ENCODE measurements at places on chromosomes 3 and 15. TPM values are rescaled to one million over a fixed set of nuclear protein-coding genes. Genes with fewer than 3 reads are reported as not detected.

- no peaks in the 10 kb centered on the region for H3K4me1 ChIP-seq
- DNase-seq = no peak
- no peak overlapping the region for H3K4me3 ChIP-seq
- H3K27me3 ChIP-seq = no peaks in the 10 kb centered on the region
- no peak overlapping the region for H3K27ac ChIP-seq
- H3K36me3 ChIP-seq = no peaks in the 10 kb centered on the region
Observed at GRCh38 chr3:72128921-72129320, 344.0 kb upstream of the PROK2 start.

GNAT1 gene
- not detected for total RNA-seq

DNA sequence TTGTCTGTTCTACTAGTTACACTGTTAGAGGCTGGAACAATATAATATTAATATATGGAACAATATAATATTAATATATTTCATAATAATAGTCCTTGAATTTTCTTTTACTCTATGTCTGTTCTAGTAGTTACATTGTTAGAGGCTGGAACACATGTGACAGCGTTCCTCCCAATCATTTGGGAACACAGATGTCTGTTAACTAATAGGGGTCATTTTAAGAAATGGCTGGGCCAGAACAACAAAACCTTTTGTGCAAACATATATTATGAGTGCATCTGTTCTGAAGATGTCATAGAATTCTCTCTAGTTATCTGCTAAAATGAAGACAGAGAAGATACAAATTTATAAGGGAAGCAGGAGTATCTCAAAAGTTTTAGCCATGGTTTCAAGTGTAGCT is 114.0 kb upstream of the PDZRN3 start:
- no peaks in the 10 kb centered on the region for H3K27me3 ChIP-seq
- no peak for DNase-seq
- no peak overlapping the region for H3K27ac ChIP-seq
- no peak overlapping the region for H3K4me3 ChIP-seq
- H3K4me1 ChIP-seq = no peaks in the 10 kb centered on the region
- no peaks in the 10 kb centered on the region for H3K36me3 ChIP-seq

NT5DC2 gene
- 367 TPM for total RNA-seq

GRCh38 chr15:89958107-89958805 is 42.9 kb upstream of the ZNF710 start:
- no peaks in the 10 kb centered on the region for H3K4me1 ChIP-seq
- DNase-seq = no peak
- H3K27me3 ChIP-seq = no peaks in the 10 kb centered on the region
- H3K27ac ChIP-seq = no peak overlapping the region

GRCh38 chr15:74179101-74179841 is 5.8 kb downstream of the ISLR start:
- DNase-seq = no peak
- H3K4me1 ChIP-seq = no peaks in the 10 kb centered on the region
- H3K36me3 ChIP-seq = no peaks in the 10 kb centered on the region
- H3K27ac ChIP-seq = no peak overlapping the region
- H3K4me3 ChIP-seq = no peak overlapping the region
- no peaks in the 10 kb centered on the region for H3K27me3 ChIP-seq

- H3K27ac ChIP-seq = no peak overlapping the region
- no peak overlapping the region for H3K4me3 ChIP-seq
- H3K4me1 ChIP-seq = peaks cover 5% of the 10 kb centered on the region
- DNase-seq = no peak
Observed at GRCh38 chr3:170178651-170179050, 2.9 kb downstream of the PHC3 start.

GRCh38 chr15:90266485-90266884 is 1.0 kb downstream of the NGRN start:
- H3K27ac ChIP-seq = no peak overlapping the region
- H3K36me3 ChIP-seq = peaks cover 29% of the 10 kb centered on the region
- peaks cover 14% of the 10 kb centered on the region for H3K4me1 ChIP-seq
- H3K4me3 ChIP-seq = peak overlapping the region; percentile 95

DNA sequence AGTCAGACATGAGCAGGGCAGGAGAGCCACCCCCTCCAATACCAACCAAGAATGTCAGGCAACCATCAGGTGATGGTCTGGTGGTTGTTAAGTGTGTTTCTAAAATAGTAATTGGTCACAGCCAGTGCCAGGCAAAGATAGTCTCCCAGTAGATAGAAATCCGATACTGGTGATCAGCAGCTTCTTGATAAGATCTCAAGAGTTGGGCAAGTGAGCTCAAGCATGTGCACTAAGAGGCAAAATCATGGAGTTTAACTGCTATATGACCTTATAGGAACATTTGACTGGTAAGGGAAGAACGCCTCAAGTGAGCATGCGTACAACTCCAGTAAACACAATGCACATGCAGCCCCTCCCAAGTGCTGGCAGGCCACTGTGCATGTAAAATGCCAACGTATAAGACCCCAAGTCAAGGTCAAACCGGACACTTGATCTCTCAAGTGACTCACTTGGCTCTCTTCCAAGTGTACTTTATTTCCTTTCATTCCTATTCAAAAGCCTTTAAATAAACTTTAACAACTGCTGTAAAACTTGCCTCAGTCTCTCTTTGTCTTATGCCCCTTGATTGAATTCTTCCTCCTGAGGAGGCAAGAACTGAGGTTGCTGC is 36.0 kb upstream of the CBLB start:
- H3K4me1 ChIP-seq = no peaks in the 10 kb centered on the region
- no peak overlapping the region for H3K4me3 ChIP-seq
- DNase-seq = no peak
- H3K27ac ChIP-seq = no peak overlapping the region
- no peaks in the 10 kb centered on the region for H3K36me3 ChIP-seq

DNA sequence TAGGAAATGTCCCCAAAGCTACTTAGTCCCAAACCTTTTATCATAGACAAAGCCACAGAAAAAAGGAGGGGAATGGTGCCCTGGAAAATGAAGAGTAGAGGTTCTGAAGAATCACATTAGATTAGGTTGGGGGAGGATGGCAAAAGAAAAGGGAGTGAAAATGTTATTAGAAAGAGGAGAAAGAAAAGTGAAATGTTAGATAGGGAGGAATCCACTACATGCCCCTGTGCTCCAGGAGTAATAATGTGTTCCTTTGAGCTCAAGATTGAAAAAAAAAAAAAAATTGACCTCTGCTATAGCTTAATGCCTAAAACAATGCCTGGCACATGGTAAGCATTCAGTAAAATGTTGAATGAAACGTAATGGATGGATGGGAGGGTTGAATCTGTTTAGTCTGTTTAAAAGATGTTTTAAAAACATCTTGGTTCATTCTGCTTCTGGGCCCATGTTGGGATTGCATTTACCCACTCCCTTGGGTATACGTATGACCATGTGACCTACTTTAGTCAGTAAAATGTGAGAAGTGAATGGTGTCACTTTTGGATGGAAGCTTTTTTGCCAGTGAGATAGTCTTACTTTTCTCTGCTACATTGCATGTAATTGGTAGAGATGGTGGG is 19.0 kb downstream of the MAPK6 start:
- H3K27ac ChIP-seq = no peak overlapping the region
- H3K4me1 ChIP-seq = peaks cover 8% of the 10 kb centered on the region
- no peak overlapping the region for H3K4me3 ChIP-seq
- no peaks in the 10 kb centered on the region for H3K36me3 ChIP-seq

- H3K4me3 ChIP-seq = no peak overlapping the region
- no peak overlapping the region for H3K27ac ChIP-seq
- no peaks in the 10 kb centered on the region for H3K36me3 ChIP-seq
- no peak for DNase-seq
- no peaks in the 10 kb centered on the region for H3K4me1 ChIP-seq
Observed at GRCh38 chr15:61186905-61187741, 42.0 kb downstream of the RORA start.

DNA sequence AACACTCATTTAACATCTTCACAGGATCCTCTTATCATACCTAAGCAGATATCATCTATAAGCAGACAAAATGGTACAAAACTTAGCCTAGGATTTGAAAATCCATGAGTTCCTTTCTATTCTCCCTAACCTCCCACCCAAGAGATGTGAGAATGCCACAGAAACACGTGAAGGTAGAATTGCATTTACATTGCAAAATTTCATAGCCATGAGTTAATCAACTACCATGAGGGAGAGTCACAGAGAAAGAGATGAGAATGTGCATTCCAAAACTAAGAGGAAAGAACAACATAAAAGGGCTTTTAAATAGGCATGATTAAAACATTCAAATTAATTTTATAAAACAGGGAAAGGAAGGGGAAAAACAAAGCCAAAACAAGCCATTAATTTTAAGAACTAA is 806.2 kb downstream of the NTRK3 start:
- no peaks in the 10 kb centered on the region for H3K36me3 ChIP-seq
- H3K4me1 ChIP-seq = no peaks in the 10 kb centered on the region
- no peak overlapping the region for H3K4me3 ChIP-seq
- no peak overlapping the region for H3K27ac ChIP-seq

DNA sequence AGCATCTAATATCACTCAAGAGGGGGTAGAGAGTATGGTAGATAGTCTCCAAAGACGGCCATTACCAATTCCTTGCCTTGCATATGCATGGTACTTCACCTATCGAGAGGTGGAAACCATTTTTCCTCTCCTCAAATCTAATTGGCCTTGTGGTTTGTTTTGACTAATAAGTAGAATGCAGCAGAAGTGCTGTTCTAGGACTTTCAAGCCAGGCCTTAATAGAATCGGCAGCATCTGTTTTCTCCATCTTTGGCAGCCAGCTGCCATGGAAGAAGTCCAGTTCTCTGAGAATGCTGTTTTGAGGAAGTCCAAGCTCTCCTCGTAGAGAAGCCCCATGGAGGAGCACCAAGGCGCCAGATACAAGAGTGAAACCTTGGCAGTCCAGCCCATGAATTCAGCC is 59.1 kb upstream of the RASGRP1 start:
- no peak for DNase-seq
- no peak overlapping the region for H3K4me3 ChIP-seq
- H3K27ac ChIP-seq = no peak overlapping the region
- no peaks in the 10 kb centered on the region for H3K4me1 ChIP-seq

DNA sequence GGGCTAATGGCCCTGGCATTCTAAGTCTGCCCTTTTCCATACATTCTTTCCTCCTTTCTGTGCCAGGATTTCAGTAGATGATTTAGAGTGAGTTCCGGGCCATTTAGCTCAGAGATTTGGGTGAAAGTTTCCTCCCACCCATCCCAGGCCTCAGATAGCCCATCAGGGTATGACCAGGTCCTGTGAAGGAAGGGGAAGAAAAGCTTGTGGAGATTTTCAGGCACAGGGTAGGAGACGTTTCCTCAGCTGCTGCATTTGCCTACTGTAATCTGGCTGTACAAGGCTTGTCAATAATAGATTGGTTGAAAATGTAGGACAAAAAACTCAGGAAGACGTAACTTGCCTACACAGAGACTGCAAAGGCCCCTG is 63.2 kb upstream of the BCL6 start:
- no peaks in the 10 kb centered on the region for H3K36me3 ChIP-seq
- H3K27me3 ChIP-seq = no peaks in the 10 kb centered on the region
- DNase-seq = no peak
- H3K4me3 ChIP-seq = no peak overlapping the region
- H3K27ac ChIP-seq = no peak overlapping the region

GABPB1 gene
- 32.3 TPM for total RNA-seq

GRCh38 chr3:71504250-71505036 is 79.1 kb downstream of the FOXP1 start:
- no peak overlapping the region for H3K27ac ChIP-seq
- DNase-seq = no peak
- H3K27me3 ChIP-seq = no peaks in the 10 kb centered on the region
- H3K36me3 ChIP-seq = no peaks in the 10 kb centered on the region

- H3K4me3 ChIP-seq = no peak overlapping the region
- no peak for DNase-seq
- no peaks in the 10 kb centered on the region for H3K4me1 ChIP-seq
- H3K27me3 ChIP-seq = no peaks in the 10 kb centered on the region
- H3K27ac ChIP-seq = no peak overlapping the region
Observed at GRCh38 chr3:197475997-197476525, 79.7 kb downstream of the BDH1 start.

BSN gene
- 3.0 TPM for total RNA-seq

GRCh38 chr3:183185696-183186095 is 23.2 kb upstream of the LAMP3 start:
- no peak overlapping the region for H3K4me3 ChIP-seq
- no peak for DNase-seq
- no peaks in the 10 kb centered on the region for H3K27me3 ChIP-seq
- H3K4me1 ChIP-seq = no peaks in the 10 kb centered on the region
- H3K36me3 ChIP-seq = no peaks in the 10 kb centered on the region

Data from H1 (cell line).